Activated CD4-positive, alpha-beta T cell treated with anti-CD3 and anti-CD28 coated beads, Interleukin-2, amount 50 U/mL, for 1 hour (primary cell): ENCODE measurements at places on chromosomes 2 and 18.
A peak's percentile ranks its signal among the peaks of the same experiment; 100 is the strongest.

DNA sequence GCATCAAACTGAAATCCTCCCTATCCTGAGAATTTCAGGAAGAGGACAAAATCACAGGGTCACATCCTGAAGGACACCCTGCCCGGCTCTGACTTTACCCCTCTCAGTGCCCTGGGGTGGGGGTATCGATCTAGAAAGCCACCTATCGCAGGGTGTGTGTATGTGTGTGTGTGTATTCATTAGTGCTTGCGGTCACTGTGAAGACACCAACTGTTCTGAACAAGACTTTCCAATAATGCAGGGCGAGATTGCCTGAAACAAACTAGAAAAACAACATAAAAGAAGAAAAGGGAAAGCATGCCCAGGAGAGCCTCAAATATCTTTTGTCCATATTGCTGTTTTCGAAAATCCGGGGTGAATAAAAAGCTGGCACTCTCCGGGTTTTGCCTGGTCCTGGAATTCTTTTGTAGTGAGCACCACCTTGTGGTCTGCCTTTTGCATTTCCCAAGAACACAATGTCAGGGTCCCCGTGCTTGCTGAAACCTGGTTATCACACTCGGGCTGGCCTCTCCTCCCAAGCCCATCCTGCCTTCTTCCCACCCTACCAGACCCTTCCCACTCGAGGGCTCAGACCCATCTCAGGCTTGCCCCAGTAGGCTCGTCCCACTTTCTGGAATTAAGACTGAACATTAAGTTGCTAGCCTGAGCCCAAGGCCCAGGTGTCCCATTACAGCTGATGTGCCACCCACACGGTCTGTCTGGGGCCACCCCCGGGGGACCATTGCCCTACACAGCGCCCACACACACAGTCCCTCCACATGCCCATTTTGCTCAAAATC is 25.0 kb upstream of the COPS8 start:
- DNase-seq, result peak; percentile 12

DNA sequence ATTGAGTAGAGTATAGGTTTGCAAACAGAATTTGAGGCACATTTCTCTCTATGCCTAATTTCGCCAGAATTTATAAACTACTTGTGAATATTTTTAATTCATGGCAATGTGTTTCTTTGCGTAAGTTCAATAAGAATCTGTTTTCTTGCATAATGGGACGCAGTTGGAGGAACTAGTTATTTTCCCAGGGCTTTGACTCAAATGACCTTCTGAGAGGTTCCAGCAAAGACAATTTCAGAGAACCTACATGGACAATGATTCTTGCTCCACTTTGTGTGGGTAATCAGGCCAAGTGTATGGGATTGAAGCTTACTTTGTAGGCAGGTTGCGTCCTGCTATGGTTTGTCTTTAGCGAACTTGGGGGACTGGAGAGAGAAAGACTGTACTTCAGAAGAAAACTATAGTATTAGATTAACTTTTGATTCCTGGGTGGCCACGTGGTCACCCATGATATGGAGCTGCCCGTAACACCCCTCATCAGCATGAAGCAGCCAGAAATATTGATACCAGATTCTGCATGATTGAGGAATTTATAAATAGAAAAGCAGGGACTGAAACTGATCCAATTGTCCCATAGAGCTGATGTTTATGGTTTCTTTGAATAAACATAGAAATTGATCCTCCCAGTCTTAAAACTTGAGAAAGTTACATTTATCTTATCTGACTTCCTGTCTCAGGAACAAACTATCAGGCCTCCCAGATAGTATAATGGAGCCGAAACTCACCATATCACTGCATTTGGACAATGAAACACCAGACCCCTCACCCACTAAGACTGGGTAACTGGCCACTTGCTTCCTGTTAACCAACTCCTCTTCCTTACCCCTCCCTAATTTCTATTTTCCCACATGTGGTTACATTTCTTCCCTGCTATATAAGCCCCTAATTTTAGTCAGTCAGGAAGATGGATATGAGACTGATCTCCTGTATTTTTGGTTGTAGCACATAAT is 815.3 kb upstream of the HS6ST1 start:
- no peak for DNase-seq

DNA sequence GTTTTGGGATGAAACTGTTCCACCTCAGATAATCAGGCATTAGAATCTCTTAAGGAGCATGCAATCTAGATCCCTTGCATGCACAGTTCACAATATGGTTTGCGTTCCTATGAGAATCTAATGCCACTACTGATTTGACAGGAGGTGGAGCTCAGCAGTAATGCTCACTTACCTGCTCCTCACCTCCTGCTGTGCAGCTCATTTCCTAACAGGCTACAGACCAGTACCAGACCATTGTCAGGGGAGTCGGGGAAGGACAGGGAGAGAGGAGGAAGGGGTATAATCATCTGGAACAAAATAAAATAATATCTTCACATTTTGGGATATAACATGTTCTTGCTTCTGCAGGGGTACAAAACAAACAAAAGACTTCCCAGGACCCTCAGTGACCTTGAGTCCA is 532.0 kb upstream of the FSHR start:
- no peak for DNase-seq

DNA sequence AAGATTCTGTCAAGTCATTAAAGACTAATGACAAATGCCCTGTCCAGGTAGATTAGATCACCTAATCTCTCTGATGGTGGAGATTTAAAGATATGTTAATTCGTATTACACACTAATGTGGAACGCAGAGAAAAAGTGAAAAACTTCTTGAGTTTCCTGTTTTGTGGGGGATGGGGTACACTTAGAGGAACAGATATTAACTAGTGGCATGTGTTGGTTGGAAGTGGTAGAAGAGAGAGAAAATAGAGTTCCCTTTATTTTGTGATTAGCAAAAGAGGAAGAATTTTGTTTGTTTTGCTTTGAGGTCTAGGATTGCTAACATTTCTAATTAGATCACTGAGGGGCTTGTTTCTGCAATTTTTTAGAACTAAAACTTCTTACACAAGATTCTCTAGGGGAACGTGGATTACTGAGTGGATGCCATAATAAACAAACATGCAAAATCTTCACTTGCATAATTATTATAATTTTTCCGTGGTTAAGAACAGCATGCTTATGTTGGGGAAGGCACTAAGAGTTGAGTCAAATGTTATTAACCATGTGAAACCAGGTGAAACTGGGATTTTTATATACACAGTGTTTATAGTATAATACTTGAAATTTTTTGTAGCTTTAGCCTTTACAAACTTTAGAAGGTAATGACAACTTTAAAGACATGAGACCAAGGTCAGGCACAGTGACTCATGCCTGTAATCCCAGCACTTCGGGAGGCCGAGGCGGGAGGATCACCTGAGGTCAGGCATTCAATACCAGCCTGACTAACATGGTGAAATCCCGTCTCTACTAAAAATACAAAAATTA is 97.4 kb upstream of the STK17B start:
- DNase-seq, result no peak

GRCh38 chr2:39181297-39181696 is 60.4 kb upstream of the SOS1 start:
- no peak for DNase-seq

GRCh38 chr2:16554060-16554583 is 111.5 kb downstream of the CYRIA start:
- no peak for DNase-seq

DNA sequence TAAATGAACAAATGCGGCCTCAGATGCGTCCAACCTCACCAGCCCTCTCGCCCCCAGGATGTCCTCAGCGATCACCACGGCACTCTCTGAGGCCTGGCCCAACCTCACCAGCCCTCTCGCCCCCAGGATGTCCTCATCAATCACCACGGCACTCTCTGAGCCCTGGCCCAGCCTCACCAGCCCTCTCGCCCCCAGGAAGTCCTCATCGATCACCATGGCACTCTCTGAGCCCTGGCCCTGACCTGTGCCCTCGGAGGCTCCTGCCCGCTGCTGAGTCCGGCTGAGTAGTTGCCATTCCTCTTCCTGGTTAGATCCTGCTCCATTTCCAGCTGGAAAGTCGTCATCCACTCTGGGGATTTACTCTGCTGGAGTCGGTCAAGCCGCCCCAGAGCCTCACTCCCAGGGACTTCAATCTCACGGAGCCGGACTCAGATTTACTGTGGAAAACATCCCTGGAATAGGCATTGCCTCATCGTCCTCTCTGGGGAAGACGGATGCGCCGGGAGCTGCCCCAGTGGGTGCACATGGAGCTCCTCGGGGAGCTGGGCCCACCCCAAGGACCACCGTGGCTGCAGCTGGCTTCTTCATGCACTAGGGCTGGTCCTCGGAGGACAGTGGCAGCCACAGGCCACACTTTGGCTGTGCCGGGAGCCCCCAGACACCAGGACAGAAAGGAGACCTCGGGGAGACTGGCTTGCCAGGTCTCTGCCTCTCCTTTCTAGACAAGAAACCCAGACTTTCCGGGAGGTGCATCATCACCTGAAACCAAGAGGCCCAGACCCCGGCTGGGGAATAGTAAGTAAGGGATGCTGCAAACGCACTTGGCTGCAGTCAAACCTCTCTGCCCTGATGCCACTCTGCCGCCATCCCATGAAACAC is 230.6 kb downstream of the EIPR1 start:
- DNase-seq, result no peak

DNA sequence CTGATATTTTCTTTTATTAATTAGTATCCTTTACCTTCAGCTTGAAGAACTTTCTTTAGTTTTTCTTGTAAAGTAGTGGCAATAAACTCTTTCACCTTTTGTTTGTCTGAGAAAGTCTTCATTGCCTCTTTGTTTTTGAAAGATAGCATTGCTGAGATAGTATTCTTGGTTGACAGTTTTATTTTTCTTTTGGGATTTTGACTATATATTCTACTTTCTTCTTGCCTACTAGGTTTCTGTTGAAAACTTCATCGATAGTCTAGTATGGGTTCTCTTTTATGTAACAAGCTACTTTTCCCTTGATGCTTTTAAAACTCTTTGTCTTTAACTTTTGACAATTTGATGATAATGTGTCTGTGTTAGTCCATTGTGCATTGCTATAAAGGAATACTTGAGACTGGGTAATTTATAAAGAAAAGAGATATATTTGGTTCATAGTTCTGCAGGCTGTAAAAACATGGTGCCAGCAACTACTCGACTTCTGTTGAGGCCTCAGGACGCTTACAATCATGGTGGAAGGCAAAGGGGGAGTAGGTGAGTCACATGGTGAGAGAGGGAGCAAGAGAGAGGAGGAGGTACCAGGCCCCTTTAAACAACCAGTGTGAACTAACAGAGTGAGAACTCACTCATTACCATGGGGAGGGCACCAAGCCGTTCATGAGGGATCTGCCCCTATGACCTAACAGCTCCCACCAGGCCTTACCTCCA is 12.0 kb downstream of the CCDC150 start:
- DNase-seq, result no peak

DNA sequence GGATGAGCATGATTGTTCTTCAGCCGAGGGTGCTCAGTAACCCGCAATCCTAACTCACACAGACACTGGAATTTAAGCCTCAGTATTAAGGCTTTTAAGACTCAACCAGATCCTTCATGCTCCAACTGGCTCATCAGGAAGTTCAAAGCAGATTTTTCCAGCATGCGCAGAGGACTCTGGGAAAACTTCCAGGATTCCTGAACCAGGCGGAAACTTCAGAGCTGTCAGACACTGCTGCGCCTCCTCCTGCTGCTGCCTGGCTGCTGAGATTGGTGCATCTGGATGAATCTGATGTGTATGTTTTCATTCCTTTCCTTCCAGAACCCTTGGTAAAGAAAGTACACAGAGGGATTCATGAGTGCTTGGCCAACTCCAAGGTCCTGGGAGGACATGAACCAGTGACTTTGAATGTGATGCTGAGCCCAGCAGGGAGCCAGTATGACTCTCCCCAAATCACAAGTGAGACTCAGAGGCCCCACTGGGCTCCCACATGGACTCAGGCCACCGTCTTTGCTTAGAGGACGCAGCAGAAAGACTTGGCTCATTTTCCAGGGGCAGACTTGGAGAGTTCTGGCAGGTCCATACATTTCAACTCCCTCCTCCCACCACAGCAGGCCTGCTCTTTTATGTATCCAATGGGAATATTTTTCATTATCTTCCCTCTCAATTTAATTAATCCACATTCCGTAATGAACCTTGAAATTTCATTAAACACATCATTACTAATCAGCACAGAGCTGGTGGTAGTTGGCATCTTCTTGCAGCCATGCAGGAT is 143.5 kb upstream of the HDAC4 start:
- DNase-seq, result no peak

DNA sequence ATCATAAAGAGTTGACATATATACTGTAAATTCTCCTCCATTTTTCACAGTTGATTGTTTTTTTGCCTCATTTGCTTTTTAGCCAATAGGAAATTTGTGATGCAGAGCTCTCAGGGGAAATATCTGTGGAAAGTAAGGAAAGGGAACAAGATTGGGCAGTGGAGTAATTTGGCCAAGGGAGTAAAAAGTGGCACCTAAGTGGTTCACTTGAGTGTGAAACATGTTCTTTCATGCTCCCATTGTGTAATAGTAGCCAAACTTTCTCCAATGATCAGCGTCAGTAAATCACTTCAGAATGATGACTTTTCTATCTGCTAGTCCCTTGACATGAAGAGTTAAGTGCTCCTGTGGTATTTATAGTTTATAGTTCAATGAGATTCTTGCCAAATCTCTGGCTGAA is 141.9 kb upstream of the KCNJ3 start:
- DNase-seq, result no peak

DNA sequence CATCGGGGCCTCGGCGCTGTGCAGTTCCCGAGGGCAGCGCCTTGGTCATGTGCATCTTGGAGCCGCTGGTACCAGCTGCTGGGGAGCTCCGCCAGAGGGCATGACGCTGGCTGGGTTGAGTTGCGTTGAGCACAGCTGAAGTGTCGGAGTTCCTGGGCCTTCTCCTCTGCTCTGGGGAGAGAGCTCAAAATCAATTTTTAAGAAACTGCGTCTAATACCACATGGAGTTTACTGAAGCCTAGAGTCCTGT is 48.7 kb downstream of the GREB1 start:
- no peak for DNase-seq

- no peak for DNase-seq
These were observed 116.9 kb upstream of the FHL2 start for GRCh38 chr2:105515581-105516415.

GRCh38 chr2:191376981-191377629 is 131.9 kb downstream of the MYO1B start:
- no peak for DNase-seq

DNA sequence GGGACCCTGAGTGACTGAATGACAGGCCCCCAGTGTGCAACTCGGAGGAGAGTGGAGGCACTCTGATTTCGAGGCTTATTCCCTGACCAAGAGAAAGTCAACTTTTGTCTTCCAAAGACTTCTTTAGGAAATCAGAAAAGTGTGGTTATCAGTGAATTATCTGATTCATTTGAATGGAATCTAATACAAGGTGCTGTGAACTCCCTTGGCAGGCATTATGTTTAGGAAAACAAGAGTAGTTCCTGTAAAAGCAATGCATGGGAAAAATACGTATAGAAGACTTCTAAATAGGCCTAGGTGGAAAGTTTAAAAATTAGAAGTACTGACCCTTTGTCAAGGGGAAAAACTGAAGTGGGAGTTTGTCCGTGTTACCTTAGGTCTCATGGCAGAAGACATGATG is 269.4 kb downstream of the GBX2 start:
- no peak for DNase-seq

DNA sequence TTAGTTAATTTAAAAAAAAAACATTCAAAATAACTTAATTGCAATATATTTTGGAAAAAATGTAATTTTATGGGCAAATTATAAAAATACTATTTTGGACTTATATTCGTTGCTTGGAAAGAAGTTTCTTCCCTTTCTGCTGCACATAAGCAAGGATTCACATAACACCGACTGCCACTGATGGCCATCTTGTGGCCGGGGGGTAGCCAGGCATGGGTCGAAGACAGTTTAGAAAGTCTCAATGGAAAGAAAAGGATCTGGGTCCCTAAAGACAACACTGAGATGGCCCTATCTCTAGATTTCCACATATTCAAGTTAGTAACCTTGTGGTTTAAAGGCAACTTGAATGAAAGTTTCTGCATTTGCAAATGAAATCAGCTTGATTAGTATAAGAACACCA is 318.6 kb downstream of the AKAIN1 start:
- no peak for DNase-seq
